ENCODE measurements at places on chromosomes 16 and 17.
A peak's percentile ranks its signal among the peaks of the same experiment; 100 is the strongest.

- no peak for DNase-seq
These were observed 98.1 kb downstream of the RGS9 start for GRCh38 chr17:65235284-65235683.

DNA sequence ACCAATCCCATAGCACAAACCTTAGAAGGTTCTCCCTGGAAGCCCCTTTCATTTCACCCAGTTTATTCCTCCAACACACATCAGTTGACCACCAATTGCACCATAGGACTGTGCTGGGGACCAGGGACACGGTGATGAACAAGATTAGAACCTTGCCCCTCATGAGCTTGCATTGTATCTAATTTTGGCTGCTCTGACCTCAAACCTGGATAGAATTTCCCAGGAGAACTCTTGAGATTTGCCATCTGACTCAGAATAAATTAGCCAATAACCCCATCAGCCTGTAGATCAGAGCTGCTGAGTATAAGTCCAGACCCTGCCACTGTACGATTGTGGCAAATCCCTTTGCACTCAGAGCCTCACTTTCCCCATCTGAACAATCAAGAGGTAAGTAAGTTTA lies 52.1 kb downstream of the CDH11 start:
- DNase-seq, result no peak

GRCh38 chr16:89190150-89190958 lies 10.0 kb downstream of the SLC22A31 start:
- DNase-seq, result no peak

- no peak for DNase-seq
These were observed 96.3 kb downstream of the NDEL1 start for GRCh38 chr17:8532021-8532420.

- no peak for DNase-seq
These were observed 276.8 kb downstream of the NTN1 start for GRCh38 chr17:9298135-9298534.

DNA sequence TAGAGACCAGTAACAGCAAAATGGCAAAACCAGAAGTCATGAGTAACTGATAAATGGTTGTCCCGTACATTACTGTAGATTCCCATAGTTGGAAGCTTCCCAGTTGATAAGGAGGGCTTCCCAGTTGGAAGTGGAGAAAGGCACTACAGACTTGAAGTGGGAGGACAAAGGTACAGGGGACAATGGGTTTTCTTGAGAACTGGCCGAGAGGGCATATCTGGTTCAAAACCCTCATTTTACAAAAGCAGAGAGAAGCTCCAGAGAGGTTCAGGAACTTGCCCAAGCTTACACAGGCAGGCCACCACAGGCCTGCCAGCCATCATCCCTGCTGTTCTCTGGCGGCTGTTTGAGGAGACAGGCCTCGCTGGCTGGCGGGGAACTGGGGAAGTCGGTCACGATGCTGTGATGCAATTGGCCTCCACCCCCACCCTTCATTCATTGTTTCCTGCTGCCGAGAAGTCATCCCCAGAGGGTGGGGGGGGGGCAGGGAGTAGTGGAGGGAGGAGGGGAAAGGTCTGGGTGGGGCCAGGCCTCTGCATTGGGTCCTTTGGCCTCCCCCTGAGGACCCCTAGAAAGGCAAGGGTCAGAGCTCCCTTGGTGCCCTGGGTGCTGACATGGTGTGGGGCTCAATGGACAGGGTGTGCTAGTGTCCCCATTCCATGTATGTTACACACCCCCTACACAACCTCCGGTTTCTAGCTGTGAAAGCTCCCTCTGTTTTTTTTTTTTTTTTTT lies 3.0 kb downstream of the UBALD2 start:
- DNase-seq, result peak; percentile 30

DNA sequence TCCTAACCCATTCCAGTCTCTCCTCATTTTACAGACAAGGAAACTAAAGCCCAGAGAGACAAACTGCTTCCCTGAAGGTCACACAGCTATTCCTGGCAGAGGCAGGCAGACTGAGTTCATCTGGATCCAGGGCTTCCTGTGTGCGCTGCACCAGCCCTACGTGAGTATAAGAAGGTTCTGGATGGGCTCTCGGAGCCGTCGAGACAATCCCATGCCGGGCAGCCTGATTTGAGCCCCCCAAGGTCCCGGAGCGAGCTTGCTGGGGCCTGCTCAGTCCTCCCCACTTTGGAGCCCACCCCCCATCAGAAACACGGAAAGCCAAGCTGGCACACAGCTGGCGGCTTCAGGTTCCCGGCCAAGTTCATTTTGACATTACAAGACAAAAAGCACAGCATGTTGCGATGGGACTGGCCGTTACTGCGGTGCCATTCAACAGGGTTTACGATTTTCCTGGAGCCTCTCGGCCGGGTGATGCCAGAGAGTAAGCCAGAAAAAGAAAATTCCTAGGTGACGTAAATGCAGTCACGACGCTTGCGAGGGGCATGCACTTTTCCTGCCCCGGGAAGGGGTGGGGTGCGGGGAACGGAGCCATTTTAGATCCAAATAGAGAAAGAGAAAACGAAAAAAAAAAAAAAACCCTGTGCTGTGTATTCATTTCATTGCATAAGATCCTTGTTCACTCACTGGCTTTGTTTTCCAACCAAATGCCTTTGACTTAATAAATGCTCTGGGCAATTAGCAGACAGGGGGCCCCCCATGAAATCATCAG lies 167.1 kb upstream of the FOXF1 start:
- peak; percentile 84 for DNase-seq

GRCh38 chr17:48760411-48760810 lies 31.9 kb upstream of the HOXB13 start:
- no peak for DNase-seq

GRCh38 chr17:4341616-4341977 lies 24.9 kb downstream of the UBE2G1 start:
- no peak for DNase-seq

- DNase-seq, result no peak
These were observed 20.6 kb downstream of the ABAT start for GRCh38 chr16:8694795-8695728.

DNA sequence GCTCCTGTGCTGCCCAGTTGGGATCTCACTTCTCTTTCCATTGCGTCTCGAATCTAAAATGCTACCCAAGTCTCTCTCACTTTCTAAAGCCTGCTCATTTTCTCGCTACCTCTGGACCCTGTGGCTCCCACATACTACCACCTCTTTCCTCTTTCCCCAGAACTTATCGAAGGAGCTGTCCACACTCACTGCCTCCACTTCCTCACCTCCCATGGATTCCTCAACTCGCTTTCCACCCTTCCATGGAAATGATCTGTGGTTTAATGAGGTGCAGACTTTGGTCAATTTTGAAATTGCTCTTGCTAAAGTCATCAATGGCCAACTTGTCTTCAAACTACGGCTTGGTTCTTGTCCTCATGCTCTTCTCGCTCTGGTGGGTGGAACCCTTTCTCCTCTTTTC lies 37.2 kb upstream of the ETV4 start:
- DNase-seq, result no peak

DNA sequence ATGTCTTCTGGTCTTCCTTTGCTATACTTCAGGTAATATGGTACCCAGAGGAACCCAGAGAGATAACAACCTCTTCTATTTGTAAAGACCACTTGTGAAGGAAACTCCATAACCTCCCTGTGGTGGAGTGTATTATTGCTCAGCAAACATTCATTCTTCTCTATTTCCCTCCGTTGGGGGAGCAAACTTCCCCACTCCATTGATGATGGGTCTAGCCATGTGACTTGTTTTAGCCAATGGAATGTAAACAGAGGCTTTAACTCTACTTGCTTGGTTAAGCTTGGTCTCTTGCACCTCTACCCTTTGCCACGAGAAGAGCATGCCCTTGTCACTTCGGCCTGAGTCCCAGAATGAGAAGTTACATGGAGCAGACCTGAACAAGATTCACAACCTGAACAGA lies 30.0 kb upstream of the SKAP1 start:
- DNase-seq, result no peak

DNA sequence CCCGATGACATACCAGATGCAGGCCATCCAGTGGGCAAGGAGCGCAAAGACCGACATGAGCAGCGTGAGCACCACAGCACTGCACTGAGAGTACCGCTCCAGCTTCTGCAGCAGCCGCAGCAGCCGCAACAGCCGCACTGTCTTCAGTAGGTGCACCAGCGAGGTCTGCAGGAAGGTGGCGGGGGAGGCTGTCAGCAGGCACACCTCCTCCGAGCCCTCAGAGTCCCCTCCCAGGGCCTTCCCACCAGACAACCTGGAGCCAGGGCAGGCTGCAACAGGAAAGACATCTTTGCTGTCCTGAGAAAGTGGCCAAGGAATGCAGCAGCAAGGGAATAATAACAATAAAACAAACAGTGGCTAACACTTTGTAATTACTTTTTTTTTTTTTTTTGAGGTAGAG lies 9.1 kb downstream of the KCNH4 start:
- no peak for DNase-seq

GRCh38 chr17:6456321-6456720 lies 12.1 kb downstream of the PIMREG start:
- DNase-seq, result no peak

GRCh38 chr17:15929941-15930340 lies 15.0 kb upstream of the ADORA2B start:
- no peak for DNase-seq

DNA sequence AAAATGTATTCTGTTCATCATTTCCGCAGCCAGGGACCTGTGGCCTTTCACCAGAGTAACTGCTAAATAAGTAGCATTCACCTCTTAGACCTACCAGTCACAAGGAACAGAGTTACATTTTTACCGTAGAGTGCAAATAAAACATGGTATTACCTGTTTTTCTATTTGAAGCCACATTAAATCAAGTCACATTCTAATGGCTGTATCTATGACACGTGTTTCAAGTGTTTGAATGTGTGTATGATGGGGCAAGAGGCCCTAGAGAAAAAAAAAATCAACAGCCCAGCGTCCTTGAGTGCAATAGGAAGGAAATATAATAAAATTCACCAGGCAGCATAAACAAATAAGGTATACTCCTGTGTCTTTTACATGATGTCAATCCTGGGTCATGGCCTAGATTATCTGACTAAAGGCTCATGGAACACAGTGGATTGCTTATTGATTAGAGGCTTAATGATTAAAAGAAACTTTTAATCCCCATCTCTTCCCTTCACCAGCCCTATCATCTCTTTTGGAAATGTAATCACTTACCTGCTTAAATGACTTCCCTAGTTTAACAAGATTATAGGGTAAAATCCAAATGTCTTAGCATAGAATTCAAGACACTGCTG lies 168.7 kb upstream of the CDH5 start:
- DNase-seq, result no peak

DNA sequence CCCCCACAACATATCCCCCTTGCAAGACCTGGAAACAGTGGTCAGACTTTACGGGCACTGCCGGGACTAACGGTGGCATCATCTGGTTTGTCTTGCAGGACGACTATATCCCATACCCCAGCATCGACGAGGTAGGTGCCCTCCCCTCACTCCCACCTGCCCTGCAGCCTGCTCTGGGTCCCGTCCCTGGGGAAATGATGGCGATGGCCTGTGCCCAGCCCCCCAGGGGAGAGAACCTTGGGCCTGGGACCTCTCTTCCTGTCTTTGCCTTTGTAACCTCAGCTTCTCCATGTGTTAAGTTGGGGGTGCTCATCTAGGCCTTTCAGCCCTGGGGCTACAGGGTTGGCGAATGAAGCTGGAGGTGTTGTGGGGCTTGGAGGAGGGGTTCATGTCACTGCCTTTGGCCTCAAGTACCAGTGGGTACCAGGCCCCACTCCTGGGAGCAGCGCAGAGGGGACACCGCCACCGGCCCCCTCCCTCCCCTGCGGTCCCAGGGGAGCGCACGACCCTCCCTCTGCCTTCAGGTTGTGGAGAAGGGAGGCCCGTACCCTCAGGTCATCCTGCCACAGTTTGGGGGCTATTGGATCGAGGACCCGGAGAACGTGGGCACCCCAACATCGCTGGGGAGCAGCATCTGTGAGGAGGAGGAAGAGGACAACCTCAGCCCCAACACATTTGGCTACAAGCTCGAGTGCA lies 99.9 kb downstream of the OR1D5 start:
- no peak for DNase-seq

- DNase-seq, result peak; percentile 59
These were observed at the start of gene LPCAT2 for GRCh38 chr16:55508941-55509931. TSS of gene LPCAT2 (plus strand) at chr16:55509072. CDS start at chr16:55509182, 110 bp downstream.

GRCh38 chr16:69423189-69423588 lies 1.2 kb upstream of the CYB5B start:
- no peak for DNase-seq

DNA sequence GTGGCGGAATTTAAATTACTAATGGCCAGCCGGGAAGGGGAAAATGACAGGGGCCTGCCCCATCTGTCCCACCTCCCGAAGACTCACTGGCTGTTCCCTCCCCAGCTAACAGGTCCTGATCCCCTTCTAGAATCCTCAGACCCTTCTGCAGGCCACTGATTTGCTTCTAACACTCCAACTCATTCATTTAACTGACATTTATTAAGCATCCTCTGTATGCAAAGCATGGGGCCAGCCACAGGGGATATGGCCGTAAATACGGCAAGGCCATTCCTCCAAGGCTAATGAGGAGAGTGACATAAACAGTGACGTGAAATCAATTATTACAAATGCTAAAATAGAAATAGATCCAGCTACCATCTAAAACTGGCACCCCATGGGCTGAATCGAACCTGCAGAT lies 195.3 kb downstream of the GSG1L start:
- DNase-seq, result no peak

GRCh38 chr16:85902366-85903155 lies 3.6 kb downstream of the IRF8 start:
- no peak for DNase-seq

GRCh38 chr16:76287466-76287865 lies 10.3 kb downstream of the CNTNAP4 start:
- DNase-seq, result no peak

DNA sequence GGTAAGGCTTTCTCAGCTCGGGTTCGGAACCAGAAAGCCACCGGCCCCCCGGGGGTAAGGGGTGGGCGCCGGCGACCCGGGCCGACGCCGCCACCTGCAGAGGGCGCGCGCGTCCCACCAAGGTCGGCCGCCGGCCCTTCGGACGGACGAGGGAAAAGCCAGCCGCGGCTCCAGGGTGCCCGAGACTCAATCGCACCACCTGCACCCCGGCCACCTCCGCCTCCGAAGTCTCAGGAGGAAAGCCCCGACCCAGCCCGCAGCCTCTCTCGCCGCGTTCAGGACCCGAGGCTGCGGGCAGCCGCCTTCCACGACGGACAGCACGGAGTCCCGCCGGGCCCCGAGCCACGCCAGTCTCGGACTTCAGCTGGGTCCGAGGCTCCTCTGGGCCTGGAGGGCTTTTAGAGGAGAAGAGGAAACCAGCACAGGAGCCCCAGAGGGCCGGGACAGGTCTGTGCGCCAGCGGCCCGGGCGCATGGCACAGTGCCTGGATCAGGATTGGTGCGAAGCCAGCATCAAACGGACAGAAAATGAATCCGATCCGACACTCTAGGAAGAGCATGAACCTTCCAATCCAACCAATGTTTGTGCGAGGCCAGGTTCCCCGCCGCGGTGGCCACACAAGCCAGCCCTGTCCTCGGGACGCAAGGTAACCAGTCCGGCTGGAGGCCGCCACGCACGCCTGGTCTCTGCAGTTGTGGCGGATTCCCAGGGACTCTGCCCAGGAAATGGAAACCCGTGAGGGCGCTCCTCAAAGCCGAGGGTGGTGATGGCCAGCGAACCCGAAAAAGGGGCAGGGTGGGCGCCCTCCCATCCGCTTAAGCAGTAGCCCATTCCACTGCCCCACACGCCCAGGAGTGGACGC lies 6.7 kb downstream of the CBX8 start:
- no peak for DNase-seq
